ENCODE measurements at places on chromosomes 16 and 17.

- no peak for DNase-seq
These were observed 1.1 kb downstream of the CES2 start for GRCh38 chr16:66936462-66936861.

DNA sequence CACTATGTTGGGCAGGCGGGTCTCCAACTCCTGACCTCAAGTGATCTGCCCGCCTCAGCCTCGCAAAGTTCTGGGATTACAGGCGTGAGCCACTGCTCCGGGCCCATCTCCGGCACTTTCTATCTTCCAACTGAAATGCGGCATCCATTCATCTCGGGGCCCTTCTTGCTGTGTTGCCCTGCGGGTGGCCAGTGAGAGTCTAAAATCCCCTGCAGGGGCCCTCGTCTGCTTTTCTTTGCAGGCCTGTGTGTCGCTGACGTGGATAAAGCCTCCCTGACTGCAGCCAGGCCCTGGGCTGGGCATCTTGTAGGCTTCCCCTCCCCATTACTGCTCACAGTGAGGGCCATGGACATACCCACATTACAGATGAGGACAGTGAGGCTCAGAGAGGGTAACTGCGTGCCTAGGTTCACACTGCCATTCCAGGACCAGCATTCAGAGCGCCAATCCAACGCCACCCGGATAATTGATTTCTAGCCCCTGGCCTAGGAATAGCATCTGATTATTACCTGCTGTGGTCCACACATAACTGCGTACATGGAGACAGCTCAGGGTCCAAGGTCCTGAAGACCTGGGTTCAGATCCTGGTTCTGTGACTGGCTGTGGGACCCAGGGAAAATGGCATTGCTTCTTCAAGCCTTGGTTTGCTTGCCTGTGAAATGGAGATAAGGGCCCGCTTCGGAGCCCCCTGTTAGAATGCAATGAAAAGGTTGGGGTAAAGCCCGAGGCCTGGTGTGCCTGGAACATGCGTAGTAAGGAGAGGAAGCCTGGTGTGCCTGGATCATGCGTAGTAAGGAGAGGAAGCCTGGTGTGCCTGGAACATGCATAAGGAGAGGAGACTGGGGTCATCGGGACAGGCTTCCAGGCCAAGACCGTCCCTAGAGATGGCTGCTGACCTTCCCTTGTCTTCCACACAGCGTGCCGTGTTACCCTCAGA, 25.0 kb downstream of the CRISPLD2 start:
- DNase-seq = no peak

GRCh38 chr17:51298508-51299371, 38.4 kb downstream of the UTP18 start:
- peak; percentile 65 for DNase-seq

- no peak for DNase-seq
These were observed 44.4 kb downstream of the PIK3R5 start for GRCh38 chr17:8921147-8921546.

- DNase-seq = peak; percentile 63
These were observed 40.9 kb downstream of the TMEM235 start for GRCh38 chr17:78272181-78272913.

- no peak for DNase-seq
These were observed 28.9 kb downstream of the LITAF start for GRCh38 chr16:11557801-11558200.

- DNase-seq = peak; percentile 91
These were observed 27.1 kb downstream of the GNPTG start for GRCh38 chr16:1378804-1379303.

GRCh38 chr16:24075931-24076716, 180.0 kb upstream of the CACNG3 start:
- no peak for DNase-seq

DNA sequence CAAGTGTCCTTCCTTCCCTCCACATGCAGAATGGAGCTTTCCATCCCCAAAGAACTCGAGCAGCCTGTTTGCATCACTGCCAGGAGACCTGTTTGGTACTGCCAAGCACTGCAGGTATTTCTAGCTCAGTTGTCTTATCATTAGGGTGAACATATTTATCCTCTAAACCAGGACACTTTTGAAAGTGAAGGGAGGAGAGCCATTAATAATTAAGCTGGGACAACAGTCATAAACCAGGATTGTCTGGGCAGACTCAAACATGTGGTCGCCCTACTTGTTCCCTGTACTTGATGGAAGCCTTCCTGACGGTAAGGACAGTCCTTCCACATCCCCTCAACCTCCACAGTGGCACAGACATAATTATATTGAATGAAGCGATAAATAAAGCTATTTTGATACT, 67.4 kb downstream of the PRKCA start:
- no peak for DNase-seq

- no peak for DNase-seq
These were observed 28.4 kb downstream of the MYH3 start for GRCh38 chr17:10628756-10629155.

DNA sequence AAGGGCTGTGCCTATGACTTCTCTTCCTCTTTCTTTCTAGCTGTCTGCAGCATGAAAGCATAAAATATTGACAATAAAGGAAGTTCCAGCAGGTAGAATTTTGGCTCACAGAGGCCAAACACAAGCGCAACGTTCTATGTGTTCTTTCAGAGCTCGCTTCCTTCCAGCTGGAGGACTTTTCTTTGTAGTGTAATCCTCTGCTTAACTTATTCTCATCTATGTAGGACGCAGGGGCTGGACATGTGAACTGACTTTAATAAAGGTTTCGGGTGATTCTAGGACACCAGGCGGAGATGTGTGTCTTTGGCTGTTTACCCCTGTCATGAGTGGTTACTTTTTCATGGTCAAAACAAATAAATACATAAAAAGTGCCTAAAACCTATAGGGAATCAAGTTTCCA, 191.5 kb upstream of the MAF start:
- DNase-seq = no peak

DNA sequence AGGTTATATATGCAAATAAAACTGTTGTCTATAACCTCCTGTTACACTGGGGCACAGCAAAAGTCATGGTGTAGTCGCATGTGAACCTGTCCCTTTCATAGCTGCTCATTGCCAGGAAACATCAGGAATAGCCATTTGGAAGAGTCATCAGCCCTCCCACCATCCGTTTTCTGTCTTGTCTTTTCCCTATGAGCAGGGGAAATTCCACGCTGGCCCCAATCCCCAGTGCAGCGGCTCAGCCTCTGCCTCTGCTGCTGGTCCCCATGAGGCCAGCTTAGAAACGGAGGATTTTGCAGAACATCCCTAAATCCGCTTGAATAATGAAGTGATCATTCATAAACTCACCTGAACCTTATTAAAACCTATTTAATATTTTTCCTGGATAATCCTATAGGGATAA, 10.5 kb downstream of the MAPT start:
- DNase-seq = no peak

GRCh38 chr16:58615280-58615679, 14.3 kb downstream of the CNOT1 start:
- DNase-seq = peak; percentile 6

GRCh38 chr16:5502467-5502869, 404.9 kb upstream of the EEF2KMT start:
- DNase-seq = no peak

DNA sequence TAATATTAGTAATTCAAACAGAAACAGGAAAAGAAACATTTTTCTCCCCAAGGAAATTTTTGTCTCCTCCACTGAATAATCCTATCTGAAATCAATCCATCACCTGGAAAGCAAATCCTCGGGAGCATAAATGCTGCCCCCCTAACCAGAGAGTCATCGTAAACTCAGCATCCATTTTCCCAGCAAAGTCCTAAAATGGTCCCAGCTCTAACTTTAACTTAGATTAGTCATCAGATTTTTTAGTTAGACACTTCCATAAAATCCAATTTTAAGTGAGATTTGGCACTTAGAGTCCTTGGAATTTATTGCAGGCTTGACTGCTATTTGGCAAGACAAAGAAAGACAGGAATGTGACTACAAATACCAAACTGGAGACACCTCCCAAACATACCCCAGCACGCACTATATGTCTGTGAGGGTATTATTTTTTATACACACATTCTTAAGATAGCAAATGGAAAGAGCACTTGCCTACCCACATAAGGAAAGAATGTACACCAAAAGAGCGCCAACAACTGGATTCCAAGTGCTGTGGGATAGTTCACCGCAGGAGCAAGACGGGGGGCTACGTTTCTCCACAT, 15.4 kb downstream of the SCO1 start:
- DNase-seq = peak; percentile 80

DNA sequence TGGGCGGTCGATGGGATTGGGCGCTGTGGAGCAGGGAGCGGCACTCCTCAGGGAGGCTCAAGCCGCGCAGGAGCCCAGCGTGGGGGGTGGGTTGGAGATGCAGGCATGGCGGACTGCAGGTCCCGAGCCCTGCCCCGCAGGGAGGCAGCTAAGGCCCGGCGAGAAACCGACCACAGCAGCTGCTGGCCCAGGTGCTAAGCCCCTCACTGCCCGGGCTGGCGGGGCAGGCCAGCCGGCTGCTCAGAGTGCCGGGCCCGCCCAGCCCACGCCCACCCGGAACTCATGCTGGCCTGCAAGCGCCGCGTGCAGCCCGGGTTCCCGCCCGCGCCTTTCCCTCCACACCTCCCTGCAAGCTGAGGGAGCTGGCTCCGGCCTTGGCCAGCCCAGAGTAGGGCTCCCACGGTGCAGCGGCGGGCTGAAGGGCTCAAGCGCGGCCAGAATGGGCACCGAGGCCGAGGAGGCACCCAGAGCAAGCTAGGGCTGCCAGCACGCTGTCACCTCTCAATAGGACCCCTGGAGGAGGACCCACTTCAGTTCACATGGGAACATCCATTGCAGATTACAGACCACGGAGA, 20.5 kb upstream of the METTL16 start:
- no peak for DNase-seq
